A673 (cell line): ENCODE measurements at places on chromosomes 2 and 18. TPM values are rescaled to one million over a fixed set of nuclear protein-coding genes. Genes with fewer than 3 reads are reported as not detected.

DNA sequence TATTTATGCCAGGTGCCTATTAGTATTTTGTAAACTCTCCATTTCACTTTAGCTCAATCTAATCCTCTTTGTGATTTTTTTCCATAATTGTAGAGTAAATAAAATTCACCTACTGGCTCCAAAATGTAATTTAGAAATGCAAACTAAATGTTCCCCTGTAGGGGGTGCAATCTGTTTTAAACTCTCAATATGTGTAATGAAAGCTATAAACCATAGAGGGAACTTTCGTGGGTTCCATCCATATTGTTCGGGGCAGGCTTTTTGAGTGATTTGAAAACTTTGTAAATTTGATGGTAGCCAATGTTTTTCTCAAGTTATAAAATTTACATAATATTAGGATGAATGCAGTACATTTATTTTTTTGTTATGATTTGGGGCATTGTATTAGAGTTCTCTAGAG is 49.4 kb downstream of the TSPYL6 start:
- no peaks in the 10 kb centered on the region for H3K27me3 ChIP-seq
- H3K27ac ChIP-seq, result no peak overlapping the region
- peaks cover 32% of the 10 kb centered on the region for H3K4me1 ChIP-seq
- no peak overlapping the region for H3K4me3 ChIP-seq
- H3K36me3 ChIP-seq, result no peaks in the 10 kb centered on the region

DNA sequence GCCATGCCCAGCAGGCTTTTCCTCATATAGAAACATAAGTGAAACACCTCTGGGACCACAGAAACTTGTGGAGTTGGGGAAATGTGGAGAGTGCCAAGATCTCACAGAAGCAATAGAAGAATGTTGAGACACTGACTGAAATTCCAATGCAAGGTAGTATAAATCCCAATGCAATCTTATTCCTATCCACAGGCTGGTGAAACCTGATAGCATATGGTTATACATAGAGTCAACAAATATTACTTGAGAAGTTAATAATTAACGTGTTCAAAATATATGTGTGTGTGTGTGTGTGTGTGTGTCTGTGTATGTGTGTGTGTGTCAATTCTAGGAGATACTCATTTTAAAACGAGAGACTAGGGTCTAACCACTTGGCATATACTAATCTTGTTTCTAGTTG is 776.8 kb upstream of the ACVR2A start:
- no peak for DNase-seq
- H3K4me3 ChIP-seq, result no peak overlapping the region
- no peaks in the 10 kb centered on the region for H3K27me3 ChIP-seq

DNA sequence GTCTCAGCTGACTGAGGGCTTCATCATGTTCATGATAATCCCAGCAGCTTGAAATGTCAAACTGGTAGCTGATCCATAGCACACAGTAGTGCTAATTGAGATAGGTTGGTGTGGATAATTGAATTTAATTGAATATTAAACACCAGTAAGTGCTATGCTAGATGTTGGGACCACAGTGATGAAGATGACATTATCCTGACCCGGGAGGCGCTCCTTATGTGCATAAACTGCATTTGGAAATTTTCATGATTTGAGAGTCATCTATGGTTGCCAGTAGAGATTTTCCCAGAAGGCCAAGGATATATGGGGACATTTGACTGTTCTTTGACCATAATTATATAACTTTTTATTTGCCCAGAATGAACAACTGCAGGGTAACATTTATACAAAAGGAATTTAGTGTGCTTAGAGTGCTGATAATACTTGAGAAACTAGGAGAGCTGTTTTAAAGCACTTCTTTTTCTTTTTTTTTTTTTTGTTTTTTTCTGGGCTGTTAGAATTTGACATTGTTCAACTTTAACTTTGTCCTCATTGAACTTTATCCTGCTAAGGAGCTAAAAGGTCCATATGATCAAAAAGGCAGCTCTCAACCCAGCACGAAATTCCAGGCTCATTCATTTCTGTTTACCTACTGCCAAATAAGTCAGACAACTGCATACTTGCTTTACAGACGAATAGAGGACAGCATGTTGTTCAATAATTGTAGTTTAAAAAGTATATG is 242.8 kb downstream of the NEDD4L start:
- H3K27me3 ChIP-seq, result no peaks in the 10 kb centered on the region
- H3K27ac ChIP-seq, result no peak overlapping the region
- no peak overlapping the region for H3K4me3 ChIP-seq
- no peaks in the 10 kb centered on the region for H3K36me3 ChIP-seq
- no peak for DNase-seq

GRCh38 chr2:179332903-179333302 is 68.3 kb upstream of the SESTD1 start:
- DNase-seq, result peak; percentile 23
- H3K27me3 ChIP-seq, result no peaks in the 10 kb centered on the region
- H3K36me3 ChIP-seq, result no peaks in the 10 kb centered on the region
- no peak overlapping the region for H3K27ac ChIP-seq
- no peak overlapping the region for H3K4me3 ChIP-seq

DNA sequence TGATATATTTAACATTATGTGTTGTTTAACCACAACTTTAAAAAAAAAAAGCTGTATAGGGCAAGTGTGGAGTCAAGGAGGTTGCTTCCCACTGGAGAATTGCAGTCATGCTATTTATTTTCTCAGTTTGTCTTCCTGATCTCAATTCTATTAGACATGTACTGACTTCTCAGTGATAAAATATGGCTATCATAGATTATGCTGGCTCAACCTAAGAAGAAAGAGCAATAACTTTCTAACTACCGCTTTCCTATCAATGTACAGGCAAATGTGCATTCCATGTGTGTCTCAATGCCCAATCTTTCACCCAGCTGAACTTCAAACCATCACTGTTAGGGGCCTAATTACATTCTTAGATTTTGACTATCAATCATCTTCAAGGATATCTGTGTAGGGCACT is 201.4 kb downstream of the CTNNA2 start:
- H3K27ac ChIP-seq, result no peak overlapping the region
- H3K36me3 ChIP-seq, result no peaks in the 10 kb centered on the region
- H3K4me1 ChIP-seq, result no peaks in the 10 kb centered on the region

DNA sequence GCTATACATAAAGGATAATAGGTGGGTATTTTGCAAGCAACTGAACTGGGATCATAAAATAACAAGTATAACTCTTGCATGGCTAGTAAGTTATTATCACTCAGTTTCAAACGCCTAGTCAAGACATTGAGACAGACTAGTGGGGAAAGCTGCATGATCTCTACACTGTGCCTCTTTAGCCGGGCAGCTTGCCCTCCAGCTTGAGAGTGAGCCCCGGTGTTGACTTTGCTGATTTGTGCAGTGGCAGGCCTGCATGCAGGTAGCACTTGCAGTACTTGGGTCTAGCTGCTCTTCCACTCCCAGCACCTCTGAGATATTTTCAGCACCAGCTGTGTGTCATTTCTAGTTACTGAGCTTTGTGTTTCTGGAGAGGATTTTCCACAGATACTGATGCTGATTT is 118.8 kb upstream of the DAPL1 start:
- DNase-seq, result no peak
- no peaks in the 10 kb centered on the region for H3K4me1 ChIP-seq
- no peak overlapping the region for H3K27ac ChIP-seq
- no peak overlapping the region for H3K4me3 ChIP-seq
- peaks cover 23% of the 10 kb centered on the region for H3K36me3 ChIP-seq
- H3K27me3 ChIP-seq, result no peaks in the 10 kb centered on the region

DNA sequence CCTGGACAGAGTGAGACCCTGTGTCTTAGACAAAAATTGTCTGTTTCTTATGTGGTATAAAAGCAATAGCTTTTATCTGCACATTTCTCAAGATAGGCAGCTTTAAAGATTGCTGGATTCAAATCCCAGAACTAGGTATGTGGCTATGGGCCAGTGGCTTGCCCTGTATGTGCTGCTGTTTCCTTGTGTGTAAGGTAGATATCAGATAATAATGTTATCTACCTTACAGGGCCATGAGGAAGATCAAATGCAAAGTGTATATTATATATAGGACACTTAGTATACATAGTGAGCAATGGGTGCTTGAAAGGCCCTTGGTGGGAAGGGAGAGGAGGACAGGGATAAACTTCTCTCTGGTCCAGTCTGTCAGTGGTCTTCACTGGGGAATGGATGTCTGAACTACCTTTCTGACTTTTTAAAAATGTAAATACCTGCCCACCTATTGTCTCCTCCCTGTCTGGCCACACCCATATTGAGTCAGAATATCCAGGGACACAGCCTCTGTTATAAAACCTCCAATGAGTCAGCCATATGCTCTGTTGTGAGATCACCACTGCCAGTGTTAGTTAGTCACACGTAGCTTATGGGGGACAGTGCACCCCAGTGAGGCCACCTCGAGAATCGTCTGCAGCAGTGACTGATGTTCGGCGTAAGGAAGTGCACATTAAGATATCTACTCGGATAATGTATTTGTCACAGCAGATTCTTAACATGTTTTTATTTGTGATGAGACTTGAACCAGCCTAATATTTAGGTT is 383.4 kb downstream of the PTPRM start:
- no peaks in the 10 kb centered on the region for H3K36me3 ChIP-seq
- no peak overlapping the region for H3K4me3 ChIP-seq
- H3K4me1 ChIP-seq, result no peaks in the 10 kb centered on the region
- DNase-seq, result no peak

The PLCL1 gene
- not detected in 2 replicates for total RNA-seq

The TSN gene
- 110 and 112 TPM in 2 replicates for total RNA-seq

The RNF125 gene
- total RNA-seq, result 1.2 and 1.5 TPM in 2 replicates
